Ovary (tissue), 10 donors: ENCODE measurements at places on chromosomes 5 and 9. TPM values are rescaled to one million over a fixed set of nuclear protein-coding genes. Genes with fewer than 3 reads are reported as not detected.

Gene MEF2C
- polyA plus RNA-seq: 27.4 TPM

Gene FBXW2
- polyA plus RNA-seq: 15.6 TPM

Gene CWC27
- 23.1 TPM for polyA plus RNA-seq

Gene PDE4D
- 4.9 TPM for polyA plus RNA-seq

Gene SHROOM1
- polyA plus RNA-seq: 4.1 TPM

Gene NCS1
- 15.5 TPM for polyA plus RNA-seq

Gene TDRD7
- polyA plus RNA-seq: 15.6 TPM

Gene DMRT2
- 0.10 TPM for polyA plus RNA-seq
